Mesendoderm (in vitro differentiated cells): ENCODE measurements at places on chromosomes 6 and 20.

DNA sequence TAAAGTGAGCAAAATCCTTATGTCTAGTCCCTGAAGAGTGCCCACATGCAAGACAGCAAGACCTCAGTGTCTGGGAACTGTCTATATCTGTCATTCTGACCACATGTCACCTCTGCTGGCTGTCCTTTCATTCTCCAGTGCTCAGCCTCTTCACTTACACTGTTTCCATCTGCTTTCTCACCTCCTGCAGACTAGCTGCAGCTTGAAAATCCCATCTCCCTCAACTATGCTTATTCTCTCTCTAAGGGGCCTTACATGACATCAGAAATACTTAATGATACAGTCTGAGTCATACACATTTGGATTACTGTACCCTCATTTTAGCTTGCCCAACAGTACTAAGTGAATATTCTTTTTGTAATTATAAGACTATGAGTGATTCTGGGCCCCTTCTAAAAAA, 587.8 kb downstream of the EPM2A start:
- DNase-seq: no peak

DNA sequence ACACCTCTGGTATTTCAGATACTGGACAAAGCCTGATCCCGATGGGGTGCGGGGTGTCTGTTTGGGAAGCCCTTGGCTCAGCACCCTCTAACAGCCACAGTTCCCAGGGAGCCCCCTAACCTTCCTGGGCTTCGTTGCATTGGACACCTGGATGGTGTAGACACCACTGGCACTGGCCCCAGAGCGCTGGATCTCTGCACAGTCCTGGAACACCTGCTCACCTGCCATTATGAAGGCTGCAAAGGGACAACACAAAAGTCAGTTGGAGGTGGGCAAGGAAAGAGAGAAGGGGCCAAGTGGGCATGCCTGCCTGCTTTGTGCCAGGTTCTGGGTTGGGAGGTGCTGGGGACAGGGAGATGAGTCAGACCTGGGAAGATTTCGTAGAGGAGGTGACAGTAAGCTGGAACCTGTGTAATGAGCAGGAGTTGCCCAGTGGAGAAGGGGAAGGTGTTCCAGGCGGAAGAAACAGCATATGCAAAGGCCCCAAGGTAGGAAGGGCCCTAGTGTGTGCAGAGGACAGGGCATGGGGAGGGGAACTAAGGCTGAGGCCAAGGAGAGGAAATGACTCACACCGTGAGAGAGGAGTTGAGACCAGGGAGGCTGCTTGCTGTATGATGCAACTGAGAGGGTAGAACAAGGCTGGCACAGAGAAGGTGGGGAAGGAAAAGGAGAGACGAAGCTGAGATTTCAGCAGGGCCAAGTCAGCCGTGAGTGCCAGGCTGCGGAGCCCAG, 34.9 kb downstream of the ANGPT4 start:
- DNase-seq: peak; percentile 48

DNA sequence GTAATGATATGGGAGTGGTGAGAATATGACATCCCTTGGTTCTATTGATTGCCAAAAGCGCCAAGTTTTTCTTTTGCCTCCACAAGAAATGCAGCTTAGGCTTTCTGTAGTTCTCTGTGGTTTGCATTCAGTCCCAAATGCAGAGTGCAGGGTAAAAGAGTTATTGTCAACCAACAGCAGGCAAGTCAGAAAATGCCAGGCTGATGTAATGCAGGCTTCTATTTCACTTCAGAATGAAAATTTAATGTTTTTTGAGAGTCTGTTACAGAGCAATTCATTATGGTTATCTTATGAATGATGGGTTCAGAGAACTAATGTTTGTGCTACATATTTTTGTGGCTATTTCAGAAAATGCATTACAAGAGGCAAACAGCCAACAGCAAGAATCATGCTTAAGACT, 293.5 kb downstream of the CENPW start:
- DNase-seq: no peak

- DNase-seq: peak; percentile 90
Observed at GRCh38 chr6:116369964-116370759, 585 bp upstream of the DSE start.

DNA sequence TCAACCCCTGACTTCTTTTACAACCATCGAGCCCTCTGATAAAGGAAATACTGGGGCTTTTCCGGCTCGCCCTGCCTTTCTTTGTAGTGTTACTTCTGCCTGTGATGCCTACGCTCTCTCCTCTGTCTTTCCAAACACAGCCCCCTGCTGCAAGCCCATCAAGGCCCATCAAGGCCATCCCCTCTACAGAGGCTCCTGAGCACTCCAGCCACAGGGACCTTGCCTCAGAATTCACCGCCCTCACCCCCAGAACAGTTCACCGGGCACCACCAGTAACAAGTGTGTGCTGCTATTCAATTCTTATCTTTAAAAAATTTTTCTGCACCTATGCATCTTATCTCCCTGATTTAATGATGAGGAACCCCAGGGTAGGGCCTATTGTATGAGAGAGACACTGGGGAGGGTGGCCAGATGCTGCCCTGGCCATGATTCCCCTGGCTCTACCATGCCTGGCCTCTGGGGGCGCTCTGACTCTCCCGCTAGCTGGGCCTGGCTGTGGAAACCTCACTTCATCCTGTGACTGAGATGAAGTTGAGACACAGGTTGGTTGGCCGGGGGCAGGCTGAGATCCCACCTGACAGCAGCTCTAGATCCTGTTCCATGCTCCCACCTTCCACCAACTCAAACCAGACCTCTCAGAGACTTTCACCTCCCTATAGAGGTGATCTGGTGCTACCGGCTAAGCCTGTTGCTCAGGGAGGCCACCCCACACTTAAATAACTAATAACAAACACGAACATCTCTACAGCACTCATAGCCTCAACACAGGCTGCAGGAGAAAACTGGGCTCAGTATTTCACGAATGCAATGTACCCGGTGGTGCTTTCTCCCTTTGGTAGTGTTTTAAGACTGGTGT, 19.2 kb upstream of the GLP1R start:
- DNase-seq: peak; percentile 72

- no peak for DNase-seq
Observed at GRCh38 chr6:17490724-17491123, 97.3 kb downstream of the CAP2 start.

DNA sequence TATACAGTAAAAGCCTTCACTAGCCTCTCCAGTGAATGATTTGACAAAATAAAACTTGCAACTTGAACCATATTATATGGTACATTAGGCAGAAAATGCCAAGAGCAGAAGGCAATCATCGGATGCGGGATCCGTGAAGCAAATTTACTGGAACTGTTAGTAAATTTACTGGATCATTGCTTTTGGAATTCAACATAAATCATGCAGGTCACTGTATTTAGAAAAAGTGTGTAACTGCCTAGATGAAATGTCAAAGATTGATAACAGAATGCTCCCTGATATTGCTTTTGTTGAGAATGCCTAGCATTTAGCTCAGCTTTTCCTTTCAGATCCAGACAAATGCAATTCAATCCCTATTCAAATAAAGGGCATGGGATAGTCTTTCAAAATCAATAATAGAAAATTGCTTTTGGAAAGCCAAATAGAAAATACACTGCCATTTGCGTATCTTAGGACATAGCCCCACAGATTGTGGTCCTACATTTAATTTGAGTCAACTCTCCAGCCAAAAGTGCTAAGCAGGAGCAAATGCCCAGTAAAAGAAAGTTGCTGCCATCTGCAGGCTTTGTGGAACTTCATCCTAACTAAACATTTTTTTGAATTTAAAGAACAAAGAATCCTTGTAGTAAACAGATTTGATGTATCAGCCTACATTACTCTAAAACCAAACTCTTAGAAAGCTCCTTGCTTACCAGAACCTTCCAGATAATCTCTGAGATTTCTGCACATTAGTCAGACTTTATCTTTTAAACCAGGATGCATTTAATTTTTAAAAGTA, 109.5 kb upstream of the HSF2 start:
- peak; percentile 66 for DNase-seq

DNA sequence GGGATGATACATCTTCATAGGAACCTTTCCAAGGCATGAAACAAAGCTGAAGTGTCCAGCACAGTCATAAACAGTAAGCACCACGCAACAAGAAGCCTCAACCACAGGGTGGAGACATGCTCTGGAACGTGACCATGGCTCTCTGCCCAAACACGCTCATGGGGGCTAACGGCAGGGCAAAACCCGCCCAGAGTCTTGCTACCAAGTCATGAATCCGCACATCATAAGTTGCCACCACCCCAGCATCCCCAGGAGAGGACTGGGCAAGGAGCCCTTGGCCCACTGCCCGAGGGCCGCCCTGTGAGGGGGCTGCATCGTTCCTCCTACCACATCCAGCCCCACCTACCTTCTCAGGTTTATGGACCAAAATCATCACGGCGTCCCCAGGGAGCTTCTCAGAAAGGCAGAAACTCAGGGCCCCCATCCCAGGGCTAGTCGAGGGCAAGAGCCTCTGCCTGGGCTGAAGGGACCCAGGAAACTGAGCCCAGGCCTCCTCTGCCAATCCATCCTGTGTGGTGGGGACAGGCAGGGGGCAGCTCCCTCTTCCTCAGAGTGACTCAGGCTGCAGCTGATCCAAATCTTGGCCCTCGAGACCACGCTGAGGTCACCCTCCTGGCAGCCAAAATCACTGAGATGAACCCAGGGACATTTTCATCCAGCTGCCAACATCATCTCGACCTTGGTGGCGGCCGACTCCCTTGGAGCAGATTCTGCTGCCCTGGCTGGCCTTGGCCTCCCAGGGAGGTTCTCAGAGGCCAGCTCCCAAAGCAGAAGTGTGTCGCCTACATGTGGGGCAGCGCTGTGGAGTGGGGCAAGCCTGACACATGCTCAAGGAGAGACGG, 42.6 kb downstream of the BMP7 start:
- no peak for DNase-seq

- peak; percentile 40 for DNase-seq
Observed at GRCh38 chr6:112574190-112574589, 227.1 kb downstream of the RFPL4B start.

DNA sequence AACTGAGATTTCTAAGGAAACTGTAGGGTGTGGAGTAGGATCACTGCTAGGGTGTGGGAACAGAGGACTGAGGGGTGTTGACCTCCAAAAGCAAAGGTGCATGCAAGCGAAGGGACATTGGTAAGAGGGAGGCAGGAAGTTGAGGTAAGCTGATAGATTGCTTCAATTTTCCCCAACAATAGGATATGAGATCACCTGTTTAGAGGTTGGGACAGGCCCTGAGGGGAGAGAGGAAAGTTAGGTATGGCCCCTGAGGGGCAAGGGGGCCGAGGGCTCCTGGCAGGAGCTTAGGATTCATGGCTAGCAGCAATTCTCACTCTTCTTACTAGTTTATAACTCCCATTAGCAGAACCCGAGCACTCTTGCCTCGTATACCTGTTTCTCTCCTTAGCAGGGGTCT, 106.8 kb upstream of the RPS6KA2 start:
- peak; percentile 59 for DNase-seq

- DNase-seq: no peak
Observed at GRCh38 chr20:11901127-11901526, 16.6 kb upstream of the BTBD3 start.

GRCh38 chr20:44185574-44185973, 1.4 kb downstream of the JPH2 start:
- no peak for DNase-seq

DNA sequence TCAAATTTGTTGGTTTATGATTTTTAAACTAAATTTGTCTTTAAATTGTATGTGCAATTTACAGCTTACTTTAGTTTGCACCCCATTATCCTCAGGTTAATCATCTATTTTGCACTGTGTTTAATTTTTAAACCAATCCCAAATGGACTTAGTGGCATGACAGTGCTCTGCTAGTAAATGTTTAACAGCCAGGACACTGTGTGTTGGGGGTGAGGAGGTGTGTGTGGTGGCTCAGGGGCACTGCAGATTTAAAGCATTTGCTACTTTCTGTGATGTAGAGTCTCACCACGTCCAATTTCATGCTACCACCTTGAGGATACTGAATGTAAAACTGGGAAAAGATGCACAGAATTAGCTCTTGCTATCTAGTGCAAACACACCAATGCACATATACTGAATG, 225.7 kb downstream of the HAO1 start:
- DNase-seq: no peak

DNA sequence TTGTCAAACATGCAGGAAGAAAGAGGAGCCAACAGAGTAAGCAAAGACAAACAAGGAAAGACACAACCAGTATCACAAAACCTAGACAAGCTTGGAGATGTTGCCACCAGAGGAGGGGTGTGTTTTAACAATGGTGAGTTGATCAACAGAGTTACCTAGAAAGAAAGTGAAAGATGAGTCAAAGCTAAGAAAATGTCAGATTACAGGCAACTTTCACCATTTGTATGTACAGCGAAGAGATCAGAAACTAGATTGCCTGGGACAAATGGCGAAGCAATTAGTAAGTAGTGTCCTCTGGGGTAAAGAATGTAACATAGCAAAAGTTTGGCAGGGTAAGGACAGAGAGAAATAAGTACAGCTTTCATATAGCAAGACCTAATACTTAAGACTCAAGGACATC, 51.6 kb upstream of the POU3F2 start:
- DNase-seq: no peak

GRCh38 chr20:10626896-10627295, 46.9 kb downstream of the JAG1 start:
- DNase-seq: no peak

DNA sequence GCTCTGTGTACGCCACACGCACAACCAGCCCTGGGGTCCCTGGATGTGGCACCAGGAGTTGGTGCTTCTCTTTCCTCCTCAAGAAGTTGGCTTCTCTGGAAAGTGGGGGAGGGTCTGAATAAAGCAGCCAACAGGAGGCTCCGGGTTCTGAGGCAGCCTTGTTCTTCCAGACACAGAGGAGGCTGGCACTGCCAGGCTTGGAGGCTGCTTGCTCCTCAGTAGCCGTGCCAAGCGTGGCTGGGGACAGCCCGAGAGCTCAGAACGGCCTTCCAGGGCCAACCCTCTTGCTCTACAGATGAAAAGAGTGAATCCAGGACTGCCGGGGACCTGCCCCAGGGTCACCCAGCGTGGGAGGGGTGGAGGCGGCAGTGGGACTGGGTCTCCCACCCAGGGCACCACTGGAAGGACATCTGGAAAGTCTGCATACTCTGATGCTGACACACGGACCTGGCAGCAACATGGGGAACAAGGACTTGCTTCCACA, 70.4 kb downstream of the SLC22A23 start:
- DNase-seq: no peak

DNA sequence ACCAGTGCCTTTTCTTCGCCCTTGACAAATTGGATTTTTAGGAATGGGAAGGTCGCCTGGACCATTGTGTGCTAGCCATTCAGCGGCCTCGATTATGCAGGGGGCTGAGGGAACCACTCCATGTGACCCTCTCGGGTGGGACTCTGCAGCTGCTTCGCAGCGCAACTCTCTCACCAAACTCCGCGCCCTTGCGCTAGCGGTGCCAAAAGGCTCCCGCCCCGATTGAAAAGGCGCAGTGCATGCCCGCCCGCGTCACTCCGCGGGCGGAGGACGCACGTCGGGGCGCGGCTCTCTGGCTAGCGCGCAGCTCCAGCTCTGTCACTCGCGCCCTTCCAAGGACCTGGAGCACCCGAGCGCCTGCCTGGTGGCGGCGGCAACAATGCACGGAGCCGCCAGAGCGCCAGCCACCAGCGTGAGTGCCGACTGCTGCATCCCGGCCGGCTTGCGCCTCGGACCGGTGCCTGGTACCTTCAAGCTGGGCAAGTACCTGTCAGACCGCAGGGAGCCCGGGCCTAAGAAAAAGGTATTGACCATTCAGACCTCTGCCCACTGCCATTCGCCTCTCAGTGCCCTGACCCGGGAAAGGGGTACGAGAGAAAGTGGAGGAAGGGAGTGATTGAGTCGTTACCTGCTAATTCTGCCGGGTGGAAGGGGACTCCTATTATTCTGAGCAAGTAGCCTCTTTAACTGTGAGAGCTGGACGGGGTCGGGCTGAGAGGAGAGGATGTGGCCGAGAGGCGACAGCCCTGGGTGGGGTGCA, at the start of gene PRDM13:
Gene PRDM13, plus strand, starts transcription at position 178 of the 760 bp plus-strand sequence. Its CDS starts 202 bp downstream, at position 380.
- peak; percentile 51 for DNase-seq
